ENCODE measurements at places on chromosomes 2 and 18. TPM values are rescaled to one million over a fixed set of nuclear protein-coding genes. Genes with fewer than 3 reads are reported as not detected.

Gene HS1BP3
- total RNA-seq, result 10.6 TPM

Gene NAT8
- total RNA-seq, result not detected

- no peak overlapping the region for H3K4me3 ChIP-seq
- H3K4me1 ChIP-seq, result no peaks in the 10 kb centered on the region
- no peaks in the 10 kb centered on the region for H3K27me3 ChIP-seq
Observed at GRCh38 chr2:14702258-14702657, 69.7 kb downstream of the LRATD1 start.

DNA sequence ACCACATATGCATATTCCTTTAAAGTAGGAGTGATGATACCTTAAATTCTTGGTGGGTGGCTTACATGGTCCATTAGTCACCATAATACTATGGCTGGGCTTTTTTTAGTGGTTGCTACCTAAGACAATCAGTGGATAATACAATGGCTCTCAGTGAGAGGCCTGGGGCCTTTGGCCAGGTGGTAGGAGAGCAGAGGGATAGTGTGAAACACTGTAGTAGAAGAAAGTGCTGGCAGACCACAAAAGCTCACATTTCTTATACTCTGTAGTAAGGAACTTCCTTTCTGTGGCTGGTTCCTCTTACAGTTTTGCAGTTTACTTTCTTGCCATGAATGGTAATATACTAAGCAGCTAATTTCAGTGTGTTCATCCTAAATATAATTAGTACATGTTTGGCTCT, 583.5 kb downstream of the XIRP2 start:
- DNase-seq, result no peak
- H3K36me3 ChIP-seq, result no peaks in the 10 kb centered on the region
- H3K27ac ChIP-seq, result no peak overlapping the region
- H3K27me3 ChIP-seq, result no peaks in the 10 kb centered on the region
- H3K4me1 ChIP-seq, result no peaks in the 10 kb centered on the region

- H3K4me1 ChIP-seq, result peaks cover 1% of the 10 kb centered on the region
- no peaks in the 10 kb centered on the region for H3K27me3 ChIP-seq
- no peak within 1 kb of the TSS for H3K27ac ChIP-seq
- no peak within 1 kb of the TSS for H3K4me3 ChIP-seq
Observed at GRCh38 chr2:232406556-232407310, at the start of gene ALPG. ALPG (plus strand) TSS chr2:232406844; CDS start chr2:232406895, 51 bp downstream.

GRCh38 chr2:175366815-175367214, 185.3 kb upstream of the ATP5MC3 start:
- H3K36me3 ChIP-seq, result no peaks in the 10 kb centered on the region
- no peaks in the 10 kb centered on the region for H3K27me3 ChIP-seq
- H3K27ac ChIP-seq, result no peak overlapping the region
- H3K4me1 ChIP-seq, result no peaks in the 10 kb centered on the region
- no peak overlapping the region for H3K4me3 ChIP-seq

GRCh38 chr18:13661779-13662256, 64.5 kb downstream of the FAM210A start:
- H3K4me1 ChIP-seq, result no peaks in the 10 kb centered on the region
- DNase-seq, result no peak
- no peaks in the 10 kb centered on the region for H3K27me3 ChIP-seq
- H3K4me3 ChIP-seq, result no peak overlapping the region
- H3K27ac ChIP-seq, result no peak overlapping the region

DNA sequence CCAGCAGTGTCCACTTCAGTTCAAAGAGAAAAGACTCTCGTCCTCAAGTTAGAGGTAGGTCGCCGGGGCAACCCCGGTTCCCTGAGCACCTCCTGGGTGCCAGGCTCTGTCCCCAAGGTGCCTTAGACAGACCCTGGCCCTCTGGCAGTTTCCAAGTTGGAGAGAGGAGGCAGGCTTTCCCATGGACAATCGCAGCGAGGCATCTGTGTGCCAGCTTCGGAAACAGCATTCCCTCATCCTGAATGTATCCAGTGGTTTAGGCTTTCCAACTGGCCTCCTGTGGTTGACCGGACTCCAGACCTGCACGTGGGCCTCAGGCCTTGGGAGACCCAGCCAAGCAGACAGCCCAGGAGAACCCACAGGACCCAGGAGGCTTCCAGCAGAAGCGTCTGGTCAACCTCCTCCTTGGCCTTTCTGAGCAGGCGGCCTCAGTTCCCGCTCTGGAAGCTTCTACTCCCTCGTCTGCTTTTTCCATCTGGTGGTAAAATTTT, 70.3 kb downstream of the KCNF1 start:
- no peak overlapping the region for H3K27ac ChIP-seq
- no peaks in the 10 kb centered on the region for H3K27me3 ChIP-seq
- H3K36me3 ChIP-seq, result no peaks in the 10 kb centered on the region
- DNase-seq, result no peak
- no peak overlapping the region for H3K4me3 ChIP-seq

GRCh38 chr2:28621172-28622100, 125.6 kb downstream of the PLB1 start:
- H3K36me3 ChIP-seq, result no peaks in the 10 kb centered on the region
- no peak overlapping the region for H3K27ac ChIP-seq
- no peak for DNase-seq
- no peaks in the 10 kb centered on the region for H3K4me1 ChIP-seq
- no peaks in the 10 kb centered on the region for H3K27me3 ChIP-seq

DNA sequence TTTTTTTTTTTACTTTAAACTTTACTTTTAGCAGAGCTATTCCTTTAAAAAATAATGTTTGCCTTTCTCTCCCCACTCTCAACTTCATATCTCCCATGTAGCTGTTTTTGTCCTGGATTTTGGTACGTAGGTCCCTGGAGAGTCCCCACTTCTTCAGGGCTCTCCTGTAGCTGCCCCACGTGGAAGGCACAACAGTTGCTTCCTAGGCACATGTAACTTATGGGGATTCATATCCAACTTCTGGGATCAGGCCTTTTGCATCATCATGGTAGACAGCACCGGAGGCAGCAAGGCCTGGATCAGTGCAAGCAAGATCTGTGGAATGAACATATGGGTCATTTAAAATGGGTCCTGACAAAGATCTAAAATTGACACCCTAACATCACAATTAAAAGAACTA, 95.7 kb downstream of the ACAA2 start:
- no peaks in the 10 kb centered on the region for H3K4me1 ChIP-seq
- no peak overlapping the region for H3K4me3 ChIP-seq
- no peaks in the 10 kb centered on the region for H3K36me3 ChIP-seq
- no peak for DNase-seq

DNA sequence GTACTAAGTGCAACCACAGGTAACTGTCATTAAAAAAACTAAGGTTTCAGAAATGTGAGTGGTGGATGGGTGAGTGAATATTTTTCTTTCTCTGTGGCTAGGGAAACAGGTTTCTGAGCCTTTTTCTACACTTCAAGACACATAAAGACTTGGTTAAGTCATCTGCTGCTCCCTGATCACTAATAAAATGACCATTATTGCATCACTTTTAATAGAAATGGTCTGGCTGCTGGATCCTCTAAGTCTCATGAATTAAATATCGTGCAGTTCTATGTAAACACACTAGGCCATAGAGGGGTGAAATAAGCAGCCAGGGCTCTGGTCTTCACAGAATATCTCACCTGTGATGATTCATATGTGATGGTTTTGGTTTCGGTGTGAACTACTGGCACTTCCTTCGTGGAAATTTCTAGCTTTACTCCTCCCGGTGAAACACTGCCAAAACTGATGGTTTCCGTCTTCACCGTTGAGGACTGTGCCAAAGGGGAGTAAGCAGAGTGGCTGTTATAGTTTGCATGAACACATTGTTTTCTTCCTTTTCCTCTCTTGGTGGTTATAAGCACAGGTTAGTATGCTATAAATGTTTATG, 100.4 kb upstream of the ZBTB14 start:
- no peak for DNase-seq
- no peaks in the 10 kb centered on the region for H3K36me3 ChIP-seq
- H3K27ac ChIP-seq, result no peak overlapping the region

DNA sequence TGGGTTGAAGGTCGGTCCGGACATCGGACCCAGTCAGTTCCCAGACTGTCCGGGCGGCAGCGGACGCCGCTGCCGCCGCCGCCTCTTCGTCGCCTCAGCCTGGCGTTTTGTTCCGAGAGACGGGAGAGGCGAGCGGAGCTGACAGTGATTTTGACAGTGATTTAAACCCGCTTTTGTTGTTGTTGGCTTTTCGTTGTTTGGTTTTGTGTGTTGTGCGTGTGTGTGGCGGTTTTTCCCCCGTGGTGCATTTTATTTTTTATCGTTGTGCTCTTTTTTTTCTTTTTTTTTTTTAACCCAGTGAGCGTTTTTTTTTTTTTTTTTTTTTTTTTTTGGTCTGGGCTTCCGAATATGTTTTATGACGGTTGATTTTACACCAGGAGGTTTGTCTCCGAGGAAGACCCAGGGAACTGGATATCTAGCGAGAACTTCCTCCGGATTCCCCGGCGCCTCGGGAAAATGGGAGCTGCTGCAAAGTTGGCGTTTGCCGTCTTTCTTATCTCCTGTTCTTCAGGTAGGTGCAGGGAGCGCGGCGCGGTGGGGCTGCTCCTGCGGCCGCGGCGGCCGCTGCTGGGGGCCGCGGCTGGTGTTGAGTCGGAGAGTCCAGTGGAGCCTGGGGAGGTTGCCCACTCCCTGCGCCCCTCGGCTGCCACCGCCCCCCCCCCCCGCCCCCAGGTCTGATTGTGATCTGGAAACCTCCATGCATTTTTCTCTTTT, at the start of gene ACVR2A:
ACVR2A (plus strand) TSS at position 333 of the 714 bp plus-strand sequence; CDS start at position 457, 124 bp downstream.
- H3K36me3 ChIP-seq, result no peaks in the 10 kb centered on the region
- H3K27ac ChIP-seq, result no peak within 1 kb of the TSS
- peak; percentile 76 for DNase-seq
- H3K4me1 ChIP-seq, result peaks cover 23% of the 10 kb centered on the region
- peak within 1 kb of the TSS; percentile 87 for H3K4me3 ChIP-seq

- no peak overlapping the region for H3K27ac ChIP-seq
- H3K27me3 ChIP-seq, result no peaks in the 10 kb centered on the region
- peaks cover 14% of the 10 kb centered on the region for H3K4me1 ChIP-seq
Observed at GRCh38 chr2:232954691-232955090, 58.4 kb downstream of the NGEF start.
